ENCODE measurements at places on chromosomes 6 and 20.
A peak's percentile ranks its signal among the peaks of the same experiment; 100 is the strongest.

GRCh38 chr20:8647961-8648441 is 420.9 kb upstream of the PLCB4 start:
- DNase-seq = no peak

GRCh38 chr6:131592935-131593334 is 19.9 kb downstream of the ARG1 start:
- DNase-seq = no peak

DNA sequence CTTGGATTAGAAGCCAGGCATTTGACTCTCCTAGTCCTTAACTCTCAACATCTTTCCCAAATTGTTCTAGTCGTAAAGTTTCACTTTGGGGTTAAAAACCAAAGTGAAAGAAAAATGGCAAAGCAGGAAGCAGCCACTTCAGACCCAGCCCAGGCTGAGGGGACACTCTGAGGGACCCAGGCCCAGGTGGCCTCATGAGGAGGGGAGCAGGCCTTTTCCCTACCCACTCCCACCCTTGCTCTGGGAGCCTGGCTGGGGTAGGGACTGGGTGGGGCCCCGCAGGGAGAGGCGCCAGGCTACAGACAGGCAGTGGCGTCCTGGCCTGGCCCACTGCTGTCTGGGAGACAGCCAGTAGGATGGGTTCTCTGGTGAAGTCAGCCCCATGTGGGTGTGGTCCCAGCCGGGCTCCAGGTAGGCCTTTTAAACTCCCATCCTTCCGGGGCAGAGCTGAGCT is 68.7 kb upstream of the MYL9 start:
- peak; percentile 83 for DNase-seq

- DNase-seq = no peak
Measured at GRCh38 chr6:22142856-22143255, 154.0 kb downstream of the PRL start.

DNA sequence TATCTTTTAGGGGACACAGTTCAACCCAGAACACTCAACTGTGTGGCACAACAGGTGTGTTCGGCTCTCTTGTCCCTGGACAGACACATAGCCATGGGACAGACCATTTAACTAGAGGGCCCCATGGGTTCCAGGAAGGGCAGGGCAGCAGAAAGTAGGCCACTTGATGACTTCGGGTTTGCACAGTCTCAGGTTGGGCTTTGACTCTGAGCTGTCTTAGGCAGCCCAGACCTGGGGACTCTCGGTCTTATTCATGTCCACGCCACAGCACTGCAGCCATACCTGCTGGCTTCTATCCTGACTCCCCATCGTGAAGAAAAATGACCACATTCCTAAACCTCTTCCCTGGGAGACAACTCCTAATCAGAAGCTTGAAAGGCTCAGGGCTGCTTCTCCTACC is 146.1 kb upstream of the AKAP12 start:
- no peak for DNase-seq
